ENCODE measurements at places on chromosomes 1 and 21.
A peak's percentile ranks its signal among the peaks of the same experiment; 100 is the strongest.

GRCh38 chr1:119318466-119319309 is 49.9 kb upstream of the HAO2 start:
- DNase-seq: no peak

GRCh38 chr1:115217150-115218033 is 120.7 kb downstream of the NGF start:
- DNase-seq: no peak

GRCh38 chr1:77064246-77064645 is 155.0 kb downstream of the PIGK start:
- DNase-seq: no peak

DNA sequence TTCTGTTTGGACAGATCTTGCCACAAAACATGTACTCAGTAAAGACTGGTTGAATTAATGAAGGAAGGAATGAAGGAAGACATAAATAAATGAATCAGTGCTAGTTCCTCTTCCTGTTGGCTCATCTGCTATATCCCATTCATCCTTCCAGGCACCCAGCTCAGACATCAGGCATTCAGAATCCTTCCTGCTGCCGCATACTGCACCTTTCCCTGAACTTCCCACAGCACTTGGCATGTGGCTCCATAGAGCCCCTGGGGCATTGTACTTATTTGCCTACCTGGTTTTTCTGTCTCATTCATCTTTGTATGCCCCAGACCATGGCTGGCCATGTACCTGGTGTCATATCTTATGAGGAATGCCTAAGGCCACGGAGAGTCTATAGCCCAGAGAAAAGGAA is 34.4 kb upstream of the ZNF648 start:
- no peak for DNase-seq

DNA sequence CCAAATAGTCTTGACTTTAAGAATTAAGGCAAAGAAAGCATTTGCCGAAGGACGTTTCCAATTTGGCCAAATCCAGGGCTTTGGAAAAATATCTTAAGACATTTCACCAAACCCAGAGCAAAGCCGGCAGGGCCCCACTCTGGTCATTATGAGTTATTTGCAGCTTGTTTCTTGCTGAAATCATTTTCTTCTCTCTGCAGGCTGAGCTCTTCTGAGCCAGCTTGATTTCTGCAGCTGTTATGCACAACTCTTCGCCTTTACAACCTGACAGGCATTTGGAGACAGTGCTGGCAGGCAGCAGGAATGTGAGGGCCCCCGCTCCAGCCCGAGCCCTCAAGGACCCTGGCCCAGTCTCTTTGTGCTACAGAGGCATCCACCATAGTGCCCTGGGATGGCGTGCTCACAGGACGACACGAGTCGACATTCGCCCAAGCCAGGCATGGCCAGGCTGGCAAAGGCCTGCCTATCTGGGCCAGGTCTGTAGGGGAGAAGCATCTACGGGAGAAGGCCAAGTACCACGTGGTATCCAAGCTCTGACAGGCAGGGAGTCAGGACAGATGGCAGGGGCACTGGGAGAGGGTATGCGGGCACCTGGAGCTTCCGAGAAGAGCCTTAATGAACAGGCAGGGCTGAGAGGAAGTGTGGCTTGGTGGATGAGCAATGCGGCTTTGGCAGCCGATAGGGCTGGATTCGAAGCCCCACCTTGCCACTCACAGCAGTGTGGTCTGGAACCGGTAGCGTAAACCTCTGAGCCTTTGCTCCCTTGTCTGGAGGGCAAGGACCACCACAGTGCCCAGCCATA is 32.3 kb downstream of the SYF2 start:
- DNase-seq: no peak

GRCh38 chr1:93021539-93022134 is 57.4 kb upstream of the MTF2 start:
- DNase-seq: peak; percentile 49

DNA sequence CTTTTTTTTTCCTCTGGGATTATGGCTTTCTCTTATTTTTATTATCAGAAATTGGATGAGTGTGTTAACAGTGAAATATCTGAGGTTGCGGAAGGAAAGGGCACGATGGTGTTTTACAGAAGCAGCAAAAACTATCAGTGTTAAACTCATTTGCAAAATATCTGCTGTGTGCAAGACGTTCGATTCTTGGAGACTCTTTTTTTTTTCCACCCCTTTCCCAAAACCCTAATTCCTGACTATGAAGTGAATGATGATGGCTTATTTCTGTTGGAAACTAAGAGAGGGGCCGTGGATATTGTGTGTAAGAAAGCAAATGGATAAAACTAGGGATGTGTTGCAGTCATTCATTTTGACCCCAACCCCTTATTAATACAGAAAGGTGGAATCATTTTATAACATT is 677 bp downstream of the NCAM2 start:
- no peak for DNase-seq
